ENCODE measurements at places on chromosomes 12 and 14.
A peak's percentile ranks its signal among the peaks of the same experiment; 100 is the strongest.

DNA sequence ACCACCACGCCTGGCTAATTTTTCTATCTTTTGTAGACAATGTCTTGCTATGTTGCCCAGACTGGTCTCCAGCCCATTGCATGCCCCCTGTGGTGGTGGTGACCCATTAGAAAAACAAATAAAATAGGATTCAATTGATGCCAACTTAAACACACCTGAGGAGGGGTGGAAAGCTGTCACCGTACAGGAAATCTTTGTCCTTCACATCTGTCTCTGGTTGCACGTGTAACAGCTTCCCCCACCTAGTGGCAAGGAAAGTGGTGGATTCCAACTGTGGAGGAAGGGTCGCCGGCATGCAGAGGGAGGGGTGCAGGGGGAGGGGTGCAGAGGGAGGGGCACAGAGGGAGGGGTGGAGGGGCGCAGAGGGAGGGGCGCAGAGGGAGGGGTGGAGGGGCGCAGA, 26.1 kb upstream of the GPR68 start:
- no peak for DNase-seq

DNA sequence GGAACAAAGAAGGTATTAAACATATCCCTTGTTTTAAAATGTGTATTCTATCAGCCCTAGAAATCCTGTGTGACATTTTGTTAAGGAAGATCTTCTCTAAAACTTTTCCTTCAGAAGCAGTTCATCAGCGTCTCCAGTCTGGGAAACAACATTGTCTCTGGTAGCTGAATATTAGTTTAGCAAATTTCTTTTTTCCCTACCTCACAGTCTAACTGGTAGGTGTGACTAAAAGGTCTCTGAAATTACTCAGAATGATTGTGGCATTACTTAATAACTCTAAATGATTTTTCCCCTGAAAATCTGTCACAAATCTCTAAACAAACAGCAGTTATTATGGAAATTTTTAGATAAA, 1044.8 kb downstream of the FLRT2 start:
- no peak for DNase-seq

DNA sequence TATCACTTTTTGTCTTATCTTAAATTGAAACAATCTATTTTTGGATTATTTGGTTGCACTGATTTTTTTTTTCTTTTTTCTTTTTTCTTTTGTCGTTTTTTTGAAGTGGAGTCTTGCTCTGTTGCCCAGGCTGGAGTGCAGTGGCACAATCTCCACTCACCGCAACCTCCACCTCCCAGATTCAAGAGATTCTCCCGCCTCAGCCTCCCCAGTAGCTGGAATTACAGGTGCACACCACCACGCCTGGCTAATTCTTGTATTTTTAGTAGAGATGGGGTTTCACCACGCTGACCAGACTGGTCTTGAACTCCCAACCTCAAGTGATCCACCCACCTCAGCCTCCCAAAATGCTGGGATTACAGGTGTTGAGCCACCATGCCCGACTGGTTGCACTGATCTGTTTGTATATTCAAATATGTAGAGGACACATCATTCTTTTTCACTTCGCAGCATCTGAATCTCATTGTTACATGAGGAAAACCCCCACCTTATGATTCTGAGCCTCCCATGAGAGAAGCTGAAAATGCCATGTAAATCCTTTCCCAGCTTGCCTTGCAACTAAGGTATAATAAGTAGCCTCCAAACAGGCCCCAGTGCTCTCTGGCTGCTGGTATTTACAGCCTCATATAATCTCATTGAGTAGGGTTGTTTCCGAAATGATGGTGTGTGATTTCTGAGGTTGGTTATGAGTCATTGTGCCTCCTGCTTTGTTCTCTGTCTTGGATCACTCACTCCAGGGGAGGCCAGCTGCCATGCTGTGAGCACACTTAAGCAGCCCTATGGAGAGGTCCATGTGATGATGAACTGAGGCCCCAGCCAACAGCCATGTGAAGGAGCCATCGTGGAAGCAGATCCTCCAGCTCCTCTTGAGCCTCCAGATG, 5.2 kb upstream of the HSP90B1 start:
- peak; percentile 49 for DNase-seq

GRCh38 chr14:97706819-97707218, 909.6 kb downstream of the VRK1 start:
- no peak for DNase-seq

DNA sequence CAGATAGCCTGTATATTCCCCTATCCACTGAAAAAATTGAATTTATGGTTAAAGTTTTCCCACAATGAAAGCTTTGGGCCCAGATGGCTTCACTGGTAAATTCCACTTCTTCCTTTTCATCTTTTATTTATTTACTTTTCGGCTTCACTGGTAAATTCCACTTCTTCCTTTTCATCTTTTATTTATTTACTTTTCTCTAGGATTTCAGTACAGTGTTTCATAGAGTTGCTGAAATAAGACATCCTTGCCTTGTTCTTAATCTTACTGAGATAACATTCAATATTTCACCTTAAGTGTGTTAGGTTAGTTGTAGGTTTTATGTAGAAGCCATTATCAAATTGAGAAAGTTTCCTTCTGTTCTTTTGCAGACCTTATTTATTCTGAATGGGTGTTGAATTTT, 18.9 kb upstream of the KLRG1 start:
- no peak for DNase-seq

DNA sequence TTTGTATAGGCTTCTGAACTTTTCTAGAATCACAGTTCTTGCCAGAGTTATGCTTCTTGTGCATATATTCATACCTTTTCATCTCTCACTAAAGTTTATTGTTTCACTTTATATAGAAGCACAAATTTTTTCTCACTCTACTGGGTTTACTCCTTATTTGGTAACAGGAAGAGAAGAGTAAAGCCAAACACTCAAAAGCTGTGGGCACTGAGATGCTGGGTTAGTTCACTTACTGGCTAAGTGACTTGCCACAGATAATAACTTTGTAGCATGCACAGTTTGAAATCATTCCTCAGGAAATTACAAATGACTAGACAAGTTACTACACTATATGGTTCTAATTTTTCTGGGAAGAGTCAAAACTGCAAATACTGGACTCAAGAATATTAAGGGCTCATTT, 7.8 kb downstream of the HIGD1C start:
- DNase-seq: no peak

GRCh38 chr12:3154006-3154405, 76.8 kb downstream of the TSPAN9 start:
- DNase-seq: no peak

GRCh38 chr12:92543840-92544239, 158.9 kb upstream of the PLEKHG7 start:
- no peak for DNase-seq

- DNase-seq: no peak
Measured at GRCh38 chr14:77126461-77126990, 15.1 kb downstream of the ZDHHC22 start.

DNA sequence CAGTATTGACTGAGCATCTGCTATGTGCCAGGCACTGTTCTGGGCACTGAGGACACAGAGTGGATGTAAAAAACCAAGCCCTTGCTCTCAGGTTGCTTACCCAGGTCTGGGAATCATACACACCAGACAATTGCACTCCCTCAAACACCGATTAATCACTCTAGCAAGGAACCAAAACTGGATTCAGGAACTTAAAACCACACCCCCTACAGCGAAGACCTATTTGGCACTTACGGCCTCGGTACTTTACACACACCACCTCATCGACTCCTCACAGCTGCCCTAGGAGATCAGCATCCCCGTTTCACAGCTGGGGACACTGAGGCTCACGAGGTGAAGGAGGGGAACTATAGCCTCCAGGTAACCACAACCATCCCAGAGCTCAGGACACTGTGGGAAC, 1.6 kb downstream of the GLTP start:
- no peak for DNase-seq

GRCh38 chr14:99733211-99733539, 49.1 kb downstream of the CYP46A1 start:
- no peak for DNase-seq

- no peak for DNase-seq
Measured at GRCh38 chr14:43168371-43168925, 1338.6 kb downstream of the FSCB start.

- DNase-seq: no peak
Measured at GRCh38 chr14:33660248-33660647, 290.6 kb downstream of the EGLN3 start.

DNA sequence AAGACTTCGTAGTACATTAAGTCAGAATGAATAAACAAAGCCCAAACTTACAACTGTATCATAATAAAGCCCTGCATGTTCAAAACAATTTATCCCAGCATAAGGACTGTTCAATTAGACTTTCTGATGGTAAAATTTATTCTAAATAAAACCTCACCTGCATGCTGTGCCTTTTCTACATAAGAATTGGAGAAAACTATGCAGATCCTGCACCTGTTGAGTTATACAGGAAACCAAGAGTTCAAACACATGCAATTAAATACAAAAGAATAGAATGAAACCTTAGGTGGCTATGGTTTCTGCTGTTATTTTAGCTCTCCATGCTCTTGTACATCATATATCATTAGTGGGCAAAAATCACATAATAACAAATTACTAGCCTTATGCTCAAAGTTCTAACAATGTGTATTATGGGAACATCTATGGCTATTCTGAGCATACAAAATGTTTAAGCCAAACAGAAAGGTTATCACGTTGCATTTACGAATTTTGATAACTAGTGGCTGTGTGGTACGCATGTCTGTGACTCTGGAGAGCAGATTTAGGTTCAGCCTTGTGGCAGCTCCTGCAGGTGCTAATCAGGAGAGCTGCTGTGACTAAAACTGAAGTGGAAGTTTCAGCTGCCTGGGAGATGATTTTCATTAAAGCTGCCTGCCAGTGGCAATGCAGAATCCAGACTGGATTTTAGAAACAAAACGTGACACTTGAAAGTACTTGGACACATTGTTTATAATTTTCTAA, 36.1 kb upstream of the LRFN5 start:
- DNase-seq: no peak

DNA sequence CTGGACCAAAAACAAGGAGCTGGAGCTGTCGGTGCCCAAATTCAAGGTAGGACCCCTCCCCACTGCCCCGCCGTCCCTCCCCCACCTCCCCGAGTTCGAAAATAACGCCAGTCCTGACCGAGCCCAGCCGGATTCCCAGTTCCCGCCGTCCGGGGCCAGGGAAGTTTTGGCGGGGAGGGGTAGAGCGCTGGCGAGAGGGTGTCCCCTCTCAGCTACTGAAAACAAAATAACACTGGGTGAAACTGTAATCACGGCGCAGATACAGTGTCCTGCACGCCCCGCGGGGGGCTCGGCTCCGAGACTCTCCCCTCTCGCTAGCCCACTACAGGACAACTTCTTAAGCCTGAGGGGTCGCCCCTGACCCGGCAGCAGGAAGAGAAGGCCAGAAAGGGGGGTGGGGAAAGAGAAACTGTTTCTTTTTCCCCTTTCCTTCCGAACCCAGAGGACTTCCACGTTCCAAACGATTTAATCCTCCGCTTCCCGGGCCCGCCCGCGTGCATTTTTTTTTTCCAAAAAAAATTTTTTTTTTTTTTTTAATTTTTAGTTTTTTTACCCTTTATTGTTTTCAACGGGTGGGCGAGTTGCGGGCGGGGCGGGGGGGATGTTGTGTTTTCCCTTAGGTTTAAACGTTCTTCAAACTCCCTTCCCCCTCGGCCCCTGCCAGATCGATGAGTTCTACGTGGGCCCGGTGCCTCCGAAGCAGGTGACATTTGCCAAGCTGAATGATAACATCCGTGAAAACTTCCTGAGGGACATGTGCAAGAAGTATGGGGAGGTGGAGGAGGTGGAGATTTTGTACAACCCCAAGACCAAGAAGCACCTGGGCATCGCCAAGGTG, 1.6 kb downstream of the SETD1B start:
- no peak for DNase-seq

DNA sequence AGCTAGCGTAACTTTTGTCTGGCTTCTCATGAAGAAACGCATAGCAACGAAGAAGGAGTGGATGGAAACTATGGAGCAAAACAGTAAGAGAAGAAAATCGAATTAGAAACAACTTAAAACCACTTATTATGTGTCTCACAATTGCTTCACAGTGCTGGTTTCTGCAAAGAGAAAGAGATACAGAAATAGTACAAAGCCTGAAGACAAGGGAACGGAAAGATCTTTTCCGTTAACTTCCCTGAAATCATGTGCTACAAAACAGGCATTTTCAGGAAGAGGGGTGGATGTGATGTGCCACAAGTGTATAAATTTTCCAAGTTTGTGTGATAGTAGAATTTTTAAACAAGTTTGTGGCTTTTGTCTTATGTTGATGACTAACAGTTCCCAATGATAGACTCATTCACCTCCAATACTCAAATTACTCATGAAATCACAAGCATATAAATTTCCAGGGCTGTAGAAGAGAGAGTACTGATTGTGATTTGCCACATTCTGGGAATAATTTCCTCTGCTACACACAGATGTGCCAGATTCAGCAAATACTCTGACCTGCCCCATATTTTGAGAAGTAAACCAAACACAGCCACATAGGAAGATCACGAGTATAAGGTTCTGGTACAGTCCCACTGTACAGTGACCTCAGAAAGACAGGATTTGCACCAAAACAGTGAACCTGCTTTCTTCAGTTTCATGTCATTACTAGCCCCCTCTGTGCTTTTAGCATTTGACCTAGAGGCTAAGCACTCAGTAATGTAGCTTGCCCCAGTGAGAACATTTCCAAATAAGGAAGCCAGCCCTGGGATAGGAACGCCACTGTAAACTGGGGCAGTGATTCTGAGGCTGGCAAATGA, 41.4 kb upstream of the PPFIA2 start:
- DNase-seq: no peak

DNA sequence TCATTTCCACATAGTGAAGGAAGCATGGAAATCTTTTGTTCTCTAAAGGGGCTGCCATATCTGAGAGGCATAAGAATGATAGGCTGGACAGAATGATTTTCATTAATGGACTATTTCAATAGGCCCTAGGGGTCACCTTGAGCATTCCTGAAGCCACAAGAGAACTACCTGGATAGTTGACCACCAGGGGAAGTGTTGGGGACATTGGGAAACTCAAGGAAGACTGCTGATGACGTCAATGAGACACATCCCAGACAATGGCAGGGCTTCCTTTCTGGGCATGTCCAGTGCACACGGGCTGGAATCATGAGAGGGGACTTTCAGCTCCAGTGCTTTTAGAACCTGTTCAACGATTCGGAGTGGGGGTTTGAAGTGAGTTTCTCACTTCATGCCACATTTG, 48.8 kb upstream of the CHST11 start:
- no peak for DNase-seq

DNA sequence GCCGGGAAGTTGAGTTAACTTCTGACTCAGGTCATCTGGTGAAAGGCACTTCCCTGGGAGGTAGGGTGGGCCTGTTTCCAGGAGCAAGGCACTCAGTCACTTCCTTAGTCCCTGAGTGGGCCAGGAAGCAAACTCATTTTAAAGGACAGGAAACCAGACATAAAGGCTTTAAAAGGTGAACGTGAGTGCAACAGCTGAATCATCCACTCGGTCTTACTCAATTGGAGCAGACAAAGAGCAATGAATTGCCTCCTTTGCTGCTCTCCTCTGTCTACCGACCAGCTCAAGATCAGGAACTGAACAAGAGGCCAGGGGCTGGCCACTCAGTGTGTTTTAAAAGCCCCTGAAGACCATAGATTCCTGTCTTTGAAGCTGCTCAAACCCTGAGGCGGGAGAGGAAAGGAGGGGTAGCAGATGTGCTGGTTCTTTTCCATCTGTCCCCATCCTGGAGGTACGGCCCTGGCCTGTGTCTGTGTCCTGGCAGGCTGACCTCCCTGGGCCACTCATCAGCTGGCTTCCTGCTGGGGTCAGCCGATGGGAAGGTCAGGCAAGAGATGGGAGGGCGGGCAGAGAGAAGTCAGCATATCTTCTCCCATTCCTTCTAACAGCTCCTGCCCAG, 148.9 kb downstream of the PPM1H start:
- peak; percentile 47 for DNase-seq
